Aorta (tissue), 5 donors: ENCODE measurements at places on chromosomes 2 and 18.

DNA sequence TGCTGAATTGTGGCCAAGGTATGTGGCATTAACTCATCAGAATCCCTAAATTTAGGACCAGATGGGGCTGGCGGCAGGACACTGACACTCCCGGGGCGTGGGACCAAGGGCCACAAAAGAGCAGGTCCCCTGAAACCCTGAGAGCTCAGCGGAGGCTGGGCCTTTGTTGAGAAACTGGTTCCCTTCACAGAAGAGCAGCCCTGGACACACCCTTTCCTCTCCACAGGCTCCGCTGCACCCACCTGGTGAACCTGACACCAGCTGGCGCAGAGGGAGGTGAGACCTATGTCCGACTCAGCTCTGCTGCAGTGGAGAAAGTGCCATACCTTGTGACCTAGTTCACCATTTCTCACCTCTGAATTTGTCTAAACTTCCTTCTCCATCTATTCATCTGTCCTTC is 119.5 kb downstream of the RTP5 start:
- no peak for DNase-seq

- no peak for DNase-seq
Measured at GRCh38 chr2:60440079-60440766, 113.2 kb downstream of the BCL11A start.

DNA sequence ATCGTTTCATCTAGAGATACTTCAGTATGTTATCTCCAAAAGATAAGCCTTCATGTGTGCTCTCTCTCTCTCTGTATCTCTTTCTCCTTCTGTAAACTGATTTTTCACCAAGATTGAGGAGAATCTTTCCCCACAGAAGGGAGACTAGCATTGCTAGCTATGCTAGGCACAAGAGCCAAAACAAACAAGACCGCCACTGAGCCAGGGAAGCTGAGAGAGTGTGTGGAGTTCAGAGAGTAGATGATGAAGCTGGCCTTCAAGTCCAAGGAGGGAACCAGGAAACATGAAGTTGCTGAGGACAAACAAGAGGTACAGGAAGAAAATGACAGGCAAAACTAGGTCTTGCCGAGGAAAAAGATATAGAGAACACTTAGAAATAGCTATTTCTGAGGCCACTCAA is 23.4 kb downstream of the DAPL1 start:
- DNase-seq = no peak

DNA sequence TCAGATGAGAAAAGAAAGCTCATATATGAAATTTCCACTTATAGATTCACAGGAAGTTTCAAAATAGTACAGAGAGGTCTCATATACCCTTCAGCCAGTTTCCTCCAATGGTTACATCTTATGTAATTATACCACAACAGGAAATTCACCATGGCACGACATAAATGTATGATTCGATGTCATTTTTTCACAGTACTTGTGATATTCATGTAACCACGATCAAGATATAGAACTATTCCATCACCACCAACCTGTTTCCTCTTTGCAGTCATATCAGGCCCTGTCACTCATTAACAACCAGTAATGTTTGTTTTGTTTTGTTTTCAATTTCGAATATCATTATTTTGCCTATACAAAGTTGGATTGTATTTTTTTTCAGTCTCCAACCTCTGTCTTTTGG is 314.3 kb upstream of the POU3F3 start:
- DNase-seq = no peak

DNA sequence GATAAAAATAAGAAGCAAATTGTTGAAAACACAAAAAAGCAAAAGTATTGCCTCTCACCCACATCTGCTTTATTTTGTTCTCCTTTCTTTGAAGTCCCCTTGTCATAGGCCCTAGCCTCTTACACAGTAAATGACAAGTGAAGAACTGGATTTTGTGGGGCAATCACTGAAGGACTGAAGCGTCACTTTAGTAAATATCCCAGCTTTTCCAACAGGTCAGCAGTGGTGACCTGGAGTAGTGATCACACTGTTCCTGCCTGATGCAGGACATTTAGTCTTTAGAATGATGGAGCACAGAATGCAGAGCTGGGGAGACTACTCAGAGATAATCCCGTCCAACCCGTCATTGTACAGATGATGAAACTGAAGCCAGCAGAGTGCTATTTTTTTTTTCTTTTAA is 28.1 kb upstream of the TDRD15 start:
- DNase-seq = no peak

- no peak for DNase-seq
Measured at GRCh38 chr2:220212296-220213080, 585.1 kb downstream of the SLC4A3 start.

GRCh38 chr2:199707593-199708185 is 143.3 kb downstream of the FTCDNL1 start:
- DNase-seq = no peak

- no peak for DNase-seq
Measured at GRCh38 chr2:157876786-157877138, 632 bp upstream of the ACVR1 start.

DNA sequence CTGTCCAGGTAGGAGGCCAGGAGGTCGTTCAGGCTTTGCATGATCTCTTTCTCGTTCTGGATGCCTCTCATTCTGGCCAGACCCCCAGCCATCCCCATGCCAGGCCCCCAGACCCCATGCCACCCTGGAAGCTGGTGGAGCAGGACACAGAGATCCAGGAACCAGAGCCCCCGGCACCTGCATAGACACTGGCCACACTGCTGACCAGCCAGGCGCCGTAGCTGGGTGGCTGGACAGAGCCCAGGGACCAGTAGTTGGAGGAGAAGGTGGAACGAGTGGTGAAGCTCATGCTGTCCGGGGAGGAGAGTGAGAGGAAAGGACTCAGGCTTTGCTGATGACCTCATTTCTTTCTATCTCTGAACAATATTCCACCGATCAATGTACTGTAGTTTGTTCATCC is 35.5 kb downstream of the SLC4A5 start:
- no peak for DNase-seq

GRCh38 chr18:23966909-23967308 is 47.6 kb upstream of the TTC39C start:
- no peak for DNase-seq

- no peak for DNase-seq
Measured at GRCh38 chr2:121999264-121999663, 243.8 kb downstream of the TSN start.

DNA sequence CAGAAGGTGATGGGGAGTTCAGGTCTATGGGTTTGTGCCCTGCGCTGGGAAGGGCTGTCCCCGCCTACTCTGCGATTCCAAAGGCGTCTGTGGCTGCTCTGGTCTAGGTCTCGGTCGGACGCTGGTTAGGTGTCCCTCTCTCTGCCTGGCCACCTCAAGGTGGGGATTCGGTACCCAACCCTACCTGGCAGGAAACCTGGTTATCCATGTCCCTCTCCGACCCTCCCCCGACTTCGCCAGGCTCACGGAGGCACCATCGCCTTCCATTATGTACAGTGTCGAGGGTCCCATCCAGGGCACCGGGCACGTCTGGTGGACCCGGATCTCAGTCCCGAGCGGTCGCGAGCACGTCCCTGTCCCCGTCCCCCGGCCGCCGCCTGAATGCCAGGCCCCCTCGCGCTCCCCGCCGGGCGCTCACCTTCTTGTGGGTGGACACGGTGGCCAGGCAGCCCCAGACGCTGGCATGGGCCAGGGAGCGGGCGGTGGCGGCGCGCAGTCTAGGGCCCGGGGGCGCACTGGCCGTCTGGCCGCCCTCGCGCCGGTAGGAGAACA is 628 bp downstream of the CREG2 start:
- DNase-seq = no peak

DNA sequence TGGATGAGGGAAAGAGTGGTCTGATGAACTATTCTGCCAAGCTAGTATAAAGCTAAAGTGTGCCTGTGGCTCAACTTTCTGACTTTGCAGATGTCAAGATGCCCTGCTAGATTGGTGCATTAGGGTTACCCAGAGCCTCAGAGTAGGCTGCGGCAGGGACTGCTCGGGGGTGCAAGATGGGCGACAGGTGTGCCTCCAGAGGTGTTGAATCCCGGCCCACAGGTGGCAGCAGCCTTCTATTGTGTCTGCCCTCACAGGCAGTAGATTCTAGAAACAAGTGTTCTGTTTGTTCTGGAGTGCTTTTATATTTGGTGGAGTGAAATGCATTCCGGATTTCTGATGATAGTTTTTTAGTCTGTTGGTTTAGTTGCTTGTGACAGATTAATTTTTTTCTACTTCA is 131.6 kb upstream of the IL1R2 start:
- no peak for DNase-seq

- DNase-seq = no peak
Measured at GRCh38 chr2:62185475-62186155, 10.3 kb upstream of the B3GNT2 start.

DNA sequence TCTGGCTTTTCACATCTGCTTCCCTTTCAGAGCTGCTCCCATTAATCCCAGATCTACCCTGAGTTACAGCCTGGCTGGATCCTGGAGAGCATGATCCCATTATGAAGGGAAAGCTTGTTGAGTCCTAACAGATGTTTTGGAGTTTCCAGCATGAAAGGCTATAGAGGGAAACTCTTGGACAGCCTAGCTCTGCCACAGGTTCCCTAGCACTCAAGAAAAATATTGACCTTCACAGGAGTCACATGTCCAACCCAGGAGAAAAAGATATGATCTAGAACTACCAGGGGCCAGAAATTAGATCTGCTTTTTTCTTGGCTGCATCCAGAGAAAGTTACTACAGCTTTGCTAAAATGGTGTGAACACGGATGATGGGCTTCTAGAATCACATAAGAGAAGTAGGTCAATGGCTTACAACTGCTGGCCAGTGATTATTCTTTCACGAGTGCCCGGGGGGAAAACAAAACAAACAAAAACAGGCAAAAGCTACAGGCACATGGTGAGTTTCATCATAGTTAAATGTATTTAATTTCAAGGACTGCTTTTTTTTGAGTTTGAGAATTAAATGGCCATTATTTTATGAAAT is 15.9 kb downstream of the CCDC93 start:
- no peak for DNase-seq

- no peak for DNase-seq
Measured at GRCh38 chr2:186328838-186329237, 157.2 kb upstream of the ZC3H15 start.

DNA sequence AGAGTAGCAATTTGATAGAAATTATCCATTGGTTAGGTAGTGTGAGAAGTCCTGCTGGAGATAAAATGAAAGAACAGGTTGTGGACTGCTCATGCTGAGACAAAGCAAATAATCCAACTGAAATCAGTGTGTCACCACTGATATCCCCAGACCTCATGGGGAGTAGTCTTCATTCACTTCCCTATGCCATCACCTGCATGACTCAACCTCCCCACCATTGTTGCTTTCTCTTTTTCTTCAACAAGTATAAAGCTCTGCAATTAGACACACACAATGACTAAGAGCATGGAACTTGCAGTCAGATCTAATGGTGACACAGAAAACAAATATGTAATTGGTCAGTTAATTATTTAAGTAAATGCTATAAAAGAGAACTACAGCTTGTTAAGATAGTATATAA is 475.3 kb downstream of the RIT2 start:
- DNase-seq = no peak

DNA sequence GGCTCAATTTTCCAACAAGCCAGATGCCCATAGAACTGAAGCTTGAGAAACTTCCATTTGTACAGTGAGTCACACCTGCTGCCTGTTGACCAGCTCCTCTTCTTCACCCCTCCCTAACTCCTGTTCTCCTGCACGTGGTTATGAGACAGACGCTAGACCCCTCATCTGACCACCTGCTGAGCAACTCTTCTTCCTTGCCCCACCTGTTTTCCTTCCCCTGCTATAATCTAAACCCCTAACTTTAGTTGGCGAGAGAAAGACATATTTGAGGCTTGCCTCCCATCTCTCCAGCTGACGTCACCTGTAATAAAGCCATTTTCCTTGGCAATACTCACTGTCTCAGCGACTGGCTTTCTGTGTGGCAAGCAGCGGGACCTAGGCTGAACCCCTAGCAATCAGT is 22.3 kb upstream of the ITM2C start:
- DNase-seq = peak; percentile 2

GRCh38 chr2:40225670-40226210 is 226.2 kb downstream of the SLC8A1 start:
- no peak for DNase-seq

GRCh38 chr2:207251022-207251421 is 85.3 kb upstream of the KLF7 start:
- DNase-seq = no peak

DNA sequence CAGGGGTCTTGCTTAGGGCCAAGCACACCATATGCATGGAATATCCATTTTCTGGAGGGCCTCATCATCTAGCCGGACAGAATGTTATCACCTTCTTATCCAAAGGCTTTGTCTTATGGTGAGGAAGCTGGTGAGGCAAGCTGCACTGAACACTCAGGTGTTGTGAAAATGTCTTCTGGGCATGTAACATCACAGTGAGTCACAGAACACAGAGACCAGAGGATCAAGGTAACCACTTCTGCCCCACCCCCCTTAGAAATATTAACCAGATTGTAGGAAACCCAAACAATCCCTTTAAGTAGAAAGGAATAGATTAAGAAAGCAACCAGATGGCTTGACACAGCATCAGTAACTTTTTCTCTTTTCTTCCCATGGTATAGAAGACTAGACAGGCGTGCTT is 51.1 kb downstream of the MYO5B start:
- DNase-seq = no peak

- no peak for DNase-seq
Measured at GRCh38 chr2:65067806-65068553, 11.8 kb downstream of the CEP68 start.

DNA sequence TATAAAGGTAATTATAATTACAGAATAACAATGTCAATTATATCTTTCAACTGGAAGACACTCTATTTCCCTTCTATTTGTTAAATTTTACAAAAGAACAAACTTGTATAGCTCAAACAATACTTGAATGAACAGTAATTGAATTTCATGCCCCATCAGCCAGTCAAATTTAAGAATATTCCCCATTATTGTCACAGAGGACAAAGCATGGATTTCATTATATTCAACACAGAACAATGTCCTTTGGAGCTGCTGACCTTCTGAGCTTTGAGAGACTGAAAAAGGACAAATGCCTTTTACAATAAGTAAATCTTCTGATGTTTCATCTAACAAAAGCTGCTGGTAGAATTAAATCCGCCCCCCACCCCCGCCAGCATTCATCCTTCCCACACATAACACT is 187.5 kb upstream of the MC4R start:
- DNase-seq = no peak

- DNase-seq = peak; percentile 49
Measured at GRCh38 chr2:109429567-109430328, 184.0 kb downstream of the SEPTIN10 start.
